ENCODE measurements at places on chromosomes 4 and X. TPM values are rescaled to one million over a fixed set of nuclear protein-coding genes. Genes with fewer than 3 reads are reported as not detected.

DNA sequence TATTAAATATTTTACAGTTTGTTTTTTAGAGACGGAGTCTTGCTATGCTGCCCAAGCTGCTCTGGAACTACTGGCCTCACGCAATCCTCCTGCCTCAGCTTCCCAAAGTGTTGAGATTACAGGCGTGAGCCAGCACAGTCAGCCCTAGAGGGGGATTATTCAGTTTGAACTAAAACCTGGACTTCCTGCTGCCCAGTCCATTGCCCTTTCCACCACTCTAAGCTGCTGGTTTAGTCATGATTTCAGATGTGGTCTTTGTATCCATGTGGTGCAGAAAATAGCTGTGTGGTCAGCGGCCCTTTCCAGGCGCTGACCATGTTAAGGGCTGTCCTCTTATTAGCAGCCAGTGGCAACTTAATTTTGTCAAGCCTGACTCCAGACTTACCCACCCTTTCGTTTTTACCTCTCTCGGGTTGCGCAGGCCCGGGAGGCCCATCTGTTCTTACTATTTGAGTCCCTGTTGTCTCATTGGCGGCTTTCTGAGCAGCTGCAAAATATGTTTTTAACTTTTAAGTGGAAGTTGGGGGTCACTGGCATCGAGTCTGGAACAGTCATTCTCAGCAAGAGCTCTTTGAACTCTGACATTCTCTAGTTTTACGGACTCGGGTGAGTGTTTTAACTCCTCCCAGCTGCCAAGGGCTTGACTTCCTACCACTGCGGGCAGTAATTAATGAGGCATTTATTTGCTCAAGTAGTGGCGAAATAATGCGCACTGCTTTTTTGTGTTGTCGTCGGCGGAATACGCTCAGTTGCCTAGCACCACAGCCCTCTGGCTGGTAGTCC, 773 bp upstream of the VMA21 start:
- DNase-seq: no peak

- DNase-seq: no peak
Measured at GRCh38 chrX:80513625-80514024, 93.4 kb downstream of the TENT5D start.

GRCh38 chr4:23818097-23818885, 71.6 kb downstream of the PPARGC1A start:
- DNase-seq: no peak

DNA sequence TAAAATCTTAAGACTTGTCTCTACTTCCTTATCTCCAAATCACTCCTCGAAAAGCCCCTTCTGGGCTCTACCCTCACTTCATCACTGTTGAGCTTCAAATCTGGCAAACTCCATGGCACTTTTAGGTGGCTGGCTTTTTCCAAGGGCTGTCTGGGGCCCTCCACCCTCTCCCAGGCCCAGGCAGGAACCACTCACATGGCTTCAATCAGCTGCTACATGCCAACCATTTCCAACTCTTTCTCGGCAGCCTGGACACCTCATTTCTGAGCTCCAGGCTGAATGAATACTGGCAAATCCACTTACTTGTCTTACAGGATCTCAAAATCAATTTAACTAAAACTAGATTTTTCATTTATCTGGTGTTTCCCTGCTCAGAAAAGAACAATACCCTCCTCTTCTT, 22.0 kb downstream of the USP46 start:
- no peak for DNase-seq

Gene TIGD4
- 0.39 TPM for total RNA-seq

Data from chondrocyte (in vitro differentiated cells).